ENCODE measurements at places on chromosomes 12 and 14.
A peak's percentile ranks its signal among the peaks of the same experiment; 100 is the strongest.

- no peak for ATAC-seq
Observed at GRCh38 chr12:91388573-91388972, 206.0 kb upstream of the DCN start.

DNA sequence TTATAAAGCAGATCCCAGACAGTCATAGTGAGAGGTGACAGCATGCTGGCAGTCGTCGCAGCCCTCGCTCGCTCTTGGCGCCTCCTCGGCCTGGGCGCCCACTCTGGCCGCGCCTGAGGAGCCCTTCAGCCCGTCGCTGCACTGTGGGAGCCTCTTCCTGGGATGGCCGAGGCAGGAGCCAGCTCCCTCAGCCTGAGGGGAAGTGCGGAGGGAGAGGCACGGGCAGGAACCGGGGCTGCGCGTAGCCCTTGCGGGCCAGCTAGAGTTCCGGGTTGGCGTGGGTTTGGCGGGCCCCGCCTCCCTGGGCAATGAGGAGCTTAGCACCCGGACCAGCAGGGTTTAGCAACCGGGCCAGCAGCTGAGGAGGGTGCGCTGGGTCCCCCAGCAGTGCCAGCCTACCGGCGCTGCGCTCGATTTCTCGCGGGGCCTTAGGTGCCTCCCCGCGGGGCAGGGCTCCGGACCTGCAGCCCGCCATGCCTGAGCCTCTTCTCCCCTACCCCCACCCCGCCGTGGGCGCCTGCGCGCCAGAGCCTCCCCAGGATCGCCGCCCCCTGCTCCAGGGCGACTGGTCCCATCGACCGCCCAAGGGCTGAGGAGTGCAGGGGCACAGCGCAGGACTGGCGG is 451.2 kb upstream of the DCN start:
- no peak for ATAC-seq

GRCh38 chr12:11697131-11697530 is 47.7 kb downstream of the ETV6 start:
- ATAC-seq, result no peak

DNA sequence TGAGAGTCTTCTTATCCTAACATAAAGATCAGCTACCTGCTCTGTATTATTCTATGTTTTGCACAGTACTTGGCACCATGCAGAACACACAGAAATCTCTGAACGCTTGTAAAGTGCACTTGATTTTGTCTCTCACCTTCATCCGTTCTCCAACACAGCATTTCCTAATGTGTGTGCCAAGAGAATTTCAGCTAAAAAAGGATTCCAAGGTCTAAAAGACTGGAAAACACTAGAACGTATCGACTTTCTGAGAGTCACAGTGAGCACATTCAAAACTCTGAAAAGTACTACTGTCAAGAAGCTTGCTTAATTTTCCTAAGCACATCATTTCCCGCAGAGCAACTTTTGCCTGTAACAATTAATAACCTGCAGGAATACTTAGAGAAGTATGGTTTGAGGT is 211.1 kb downstream of the ANO2 start:
- ATAC-seq, result no peak

DNA sequence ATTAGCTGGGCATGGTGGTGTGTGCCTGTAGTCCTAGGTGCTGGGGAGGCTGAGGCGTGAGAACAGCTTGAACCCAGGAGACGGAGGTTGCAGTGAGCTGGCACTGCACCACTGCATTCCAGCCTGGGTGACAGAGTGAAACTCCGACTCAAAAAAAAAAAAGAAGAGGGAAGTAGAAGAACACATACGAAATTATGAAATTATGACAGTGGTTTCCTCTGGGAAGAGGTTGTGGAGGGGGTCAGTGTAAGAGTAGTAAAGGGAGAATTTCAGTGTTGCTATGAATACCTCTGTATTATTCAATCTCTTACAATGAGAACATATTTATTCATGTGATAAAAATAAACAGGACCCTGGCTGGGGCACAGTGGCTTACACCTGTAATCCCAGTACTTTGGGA is 24.7 kb upstream of the CSRNP2 start:
- ATAC-seq, result no peak

DNA sequence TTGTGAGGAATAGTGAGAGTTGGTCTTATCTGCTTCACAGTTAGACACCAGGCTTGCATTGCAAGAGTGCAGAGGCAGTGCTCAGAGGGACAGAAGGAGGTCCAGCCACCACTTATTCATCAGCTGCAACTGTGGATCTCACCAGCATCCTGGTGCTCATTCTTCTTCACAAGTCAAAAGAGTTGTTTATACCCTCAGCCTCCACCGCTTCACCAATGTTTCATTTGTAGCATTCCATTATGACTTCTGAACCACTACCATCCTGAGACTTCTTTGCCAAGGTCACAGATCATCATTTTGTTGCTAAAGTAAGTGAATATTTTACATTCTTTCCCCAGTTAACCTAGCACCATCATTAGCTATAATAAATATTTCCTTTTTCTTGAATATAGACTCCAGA is 230.5 kb upstream of the KITLG start:
- no peak for ATAC-seq

DNA sequence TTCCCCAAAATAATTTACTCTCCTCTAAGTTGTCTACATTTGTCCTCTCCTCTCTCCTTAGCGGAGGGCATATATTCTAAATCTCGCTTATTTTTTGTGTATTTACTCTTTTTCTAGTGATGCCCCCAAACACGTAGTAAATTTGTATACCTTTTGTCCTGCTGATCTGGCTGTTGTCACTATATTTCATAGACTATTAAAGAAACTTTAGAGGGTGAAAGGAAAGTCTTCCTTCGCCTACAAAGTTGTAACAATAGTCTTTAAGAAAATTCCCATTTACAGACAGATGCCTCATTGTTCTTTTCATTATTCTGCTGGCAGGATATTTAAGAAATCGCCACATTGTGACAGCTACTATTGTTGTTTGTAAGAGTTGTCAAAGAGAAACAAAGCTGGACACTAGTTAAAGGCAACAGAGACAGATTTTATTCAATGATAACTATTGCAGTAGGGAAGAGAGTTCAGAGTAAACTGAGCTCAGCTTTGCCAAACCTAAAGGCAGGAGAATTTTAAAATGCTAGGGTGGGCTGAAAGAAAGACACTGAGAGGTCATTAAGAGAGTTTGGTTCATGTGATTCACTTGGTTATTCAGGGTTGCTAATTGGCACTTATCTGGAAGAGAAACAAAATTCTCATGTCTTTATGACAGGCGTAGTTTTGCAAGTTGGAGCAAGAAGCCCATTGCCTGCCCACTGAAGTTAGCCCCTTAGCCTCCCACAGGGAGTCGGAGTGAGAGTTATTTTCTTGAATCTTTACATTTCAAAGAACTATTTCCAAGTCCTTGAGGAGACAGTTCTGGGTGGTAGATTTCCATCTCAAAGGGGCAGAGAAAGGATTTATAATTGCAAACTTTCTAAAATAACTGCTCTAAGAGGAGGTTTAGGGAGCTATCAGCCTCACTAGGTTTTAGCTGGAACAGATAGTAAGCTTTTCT is 1272.5 kb upstream of the SEL1L start:
- ATAC-seq, result no peak

DNA sequence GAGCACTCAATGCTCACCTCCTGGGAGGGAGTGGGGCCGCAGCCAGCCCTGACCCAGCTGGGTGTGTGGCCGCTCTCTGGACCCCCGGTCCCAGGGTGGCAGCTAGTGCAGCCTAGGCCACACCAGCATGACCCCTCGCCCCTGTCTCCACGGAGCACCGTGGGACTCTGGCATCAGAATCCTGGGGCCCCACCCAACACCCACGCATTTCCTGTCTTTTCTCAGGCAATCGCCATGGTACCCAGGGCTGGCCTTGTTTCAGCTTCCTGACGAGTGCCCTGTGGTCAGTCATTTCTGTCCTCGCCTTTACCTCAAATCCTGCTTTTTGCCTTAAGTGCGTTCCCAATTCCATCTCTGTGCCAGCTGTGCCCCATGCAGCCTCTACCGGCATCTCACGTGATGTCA is 15.9 kb downstream of the PACS2 start:
- ATAC-seq, result peak; percentile 34

DNA sequence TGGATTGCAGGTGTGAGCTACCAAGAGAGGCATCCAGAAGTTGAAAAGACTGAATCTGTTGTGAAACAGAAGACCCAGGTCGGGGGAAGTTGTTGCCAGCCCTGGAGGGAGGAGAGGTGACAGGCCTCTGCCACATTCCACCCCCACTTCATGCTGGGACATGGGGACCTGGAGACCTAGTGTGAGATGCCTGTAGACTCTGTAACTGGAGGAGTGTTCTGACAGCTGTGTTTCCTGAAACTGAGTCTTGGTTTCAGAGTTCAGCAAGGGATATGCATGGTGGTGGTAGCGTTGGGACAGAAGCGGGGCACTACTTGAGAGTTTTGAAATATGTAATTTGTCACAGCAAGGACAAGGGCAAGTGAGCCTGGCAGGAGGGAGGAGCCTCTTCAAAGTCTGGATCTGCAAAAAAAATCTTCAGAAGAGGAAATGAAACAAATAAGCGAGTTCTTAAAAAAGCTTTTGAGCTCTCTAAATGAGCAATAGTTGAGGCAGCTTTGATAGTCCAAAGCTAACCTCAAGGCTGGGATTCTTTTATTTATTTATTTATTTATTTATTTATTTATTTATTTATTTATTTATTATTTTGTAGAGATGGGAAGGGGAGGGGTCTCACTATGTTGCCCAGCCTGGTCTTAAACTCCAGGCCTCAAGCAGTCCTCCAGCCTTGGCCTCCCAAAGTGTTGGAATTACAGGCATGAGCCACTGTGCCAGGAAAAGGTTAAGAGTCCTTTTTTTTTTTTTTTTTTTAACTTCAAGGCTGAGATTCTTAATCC is 58.9 kb upstream of the EEA1 start:
- ATAC-seq, result peak; percentile 48

DNA sequence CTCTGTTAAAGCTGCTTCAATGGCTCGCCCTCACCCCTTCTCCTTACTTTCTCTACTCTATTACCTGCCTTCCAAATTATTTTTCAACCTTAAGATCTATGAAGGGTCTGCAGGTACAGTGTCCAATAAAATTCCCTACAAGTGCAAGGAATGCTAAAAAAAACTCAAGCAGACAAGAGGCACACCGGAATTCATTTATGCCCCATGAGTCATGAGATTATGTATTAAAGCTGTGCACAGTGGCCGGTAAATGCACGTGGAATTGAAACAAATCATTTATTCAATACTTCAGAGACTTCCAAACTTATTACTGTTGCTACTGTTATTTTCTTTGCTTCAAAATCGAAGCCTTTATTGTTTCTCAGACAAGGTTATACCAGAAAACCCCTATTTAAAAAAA is 68.4 kb downstream of the ST8SIA1 start:
- no peak for ATAC-seq

DNA sequence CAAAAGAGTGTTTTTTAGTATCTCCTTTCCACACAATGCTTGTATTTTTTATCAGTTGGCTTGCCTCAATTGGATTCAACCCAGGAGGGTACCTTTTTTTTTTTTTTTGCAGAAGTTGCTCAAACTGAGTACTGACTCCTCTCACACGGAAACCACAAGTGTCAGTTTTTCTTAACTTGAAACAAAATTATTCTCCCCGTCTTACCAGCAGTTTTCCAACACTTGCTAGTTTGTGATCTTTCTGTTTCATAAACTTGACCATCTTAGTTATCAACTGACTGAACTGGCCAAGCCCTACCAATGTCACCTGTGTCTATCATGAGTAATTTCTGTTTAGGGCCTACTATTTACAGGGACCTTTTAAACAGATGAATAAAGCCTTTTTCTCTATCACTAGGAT is 34.1 kb upstream of the ITPR2 start:
- ATAC-seq, result no peak

- no peak for ATAC-seq
Observed at GRCh38 chr12:109258201-109258600, 50.9 kb downstream of the FOXN4 start.

GRCh38 chr12:10636611-10637010 is 23.2 kb upstream of the MAGOHB start:
- ATAC-seq, result peak; percentile 92

- ATAC-seq, result peak; percentile 87
Observed at GRCh38 chr14:98766818-98767217, 505.2 kb downstream of the BCL11B start.

DNA sequence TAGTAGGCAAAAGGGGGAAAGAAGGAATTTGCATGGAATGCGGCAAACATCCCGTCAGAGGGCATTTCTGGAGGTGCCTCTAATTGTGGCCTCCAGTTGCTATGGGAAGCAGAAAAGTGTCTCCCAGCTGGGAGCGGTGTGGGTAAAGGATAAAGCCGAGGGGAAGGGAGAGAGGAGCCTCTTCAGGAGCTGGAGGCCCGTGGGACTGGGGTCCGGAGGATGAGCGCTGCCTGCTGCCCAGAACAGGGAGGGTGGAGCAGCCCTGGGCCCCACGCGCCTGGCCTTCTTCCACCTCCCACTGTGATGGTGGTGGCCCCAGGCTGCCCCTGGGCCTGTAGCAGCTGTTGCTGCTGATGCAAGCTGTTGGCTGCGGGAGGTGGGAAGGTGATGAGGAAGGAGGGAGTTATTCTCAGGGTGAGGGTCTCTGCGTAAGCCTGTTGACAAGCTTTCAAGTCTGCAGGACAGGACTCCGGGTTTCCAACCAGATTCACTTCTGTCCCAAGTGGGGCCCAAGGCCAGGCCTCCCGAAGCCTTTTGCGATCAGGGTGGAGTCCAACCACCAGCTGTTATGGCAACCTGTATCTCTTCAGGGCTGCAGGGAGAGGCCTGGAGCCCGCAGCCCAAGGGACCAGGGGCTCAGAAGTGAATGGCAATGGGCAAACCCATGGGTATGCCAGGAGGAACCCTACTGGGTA is 19.1 kb upstream of the PGF start:
- no peak for ATAC-seq

DNA sequence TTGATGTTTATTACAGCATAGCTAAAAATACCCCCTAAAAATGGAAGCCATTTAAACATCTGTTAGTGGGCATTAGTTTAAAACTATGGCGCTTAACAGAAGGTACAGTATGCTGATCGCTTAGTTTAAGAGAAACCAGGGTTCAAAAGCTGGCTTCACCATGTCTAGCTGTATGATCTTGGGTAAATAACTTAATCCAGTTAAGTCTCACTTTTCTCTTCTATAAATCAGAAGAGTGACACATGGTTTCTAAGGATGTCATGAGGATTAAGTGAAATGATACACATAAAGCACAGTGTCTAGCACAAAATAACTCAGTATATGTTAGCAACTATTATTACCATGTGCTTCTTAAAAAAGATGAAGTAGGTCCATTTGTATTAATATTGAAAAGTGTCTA is 38.7 kb downstream of the STK38L start:
- ATAC-seq, result peak; percentile 64

DNA sequence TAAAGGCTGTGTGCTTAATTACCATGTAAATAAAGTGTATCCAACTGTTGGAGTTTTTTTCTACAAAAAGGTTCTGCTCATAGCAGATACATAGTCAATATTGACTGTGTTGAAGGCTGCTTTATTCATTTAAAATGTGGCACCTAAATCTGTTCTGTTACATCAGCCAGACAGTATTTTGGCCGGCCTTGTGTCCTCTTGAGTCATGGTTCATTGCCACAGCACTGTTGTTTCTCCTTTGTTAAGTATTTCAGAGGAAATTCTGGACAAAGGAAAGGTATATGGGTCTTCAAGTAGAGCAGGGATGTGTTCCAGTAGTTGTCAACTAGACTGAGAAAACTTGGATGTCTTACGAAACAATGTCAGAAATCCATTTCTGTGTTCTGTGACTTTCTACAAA is 95.5 kb downstream of the SLC38A6 start:
- ATAC-seq, result no peak
